Activated CD4-positive, alpha-beta T cell treated with anti-CD3 and anti-CD28 coated beads, Interleukin-2, amount 50 U/mL, for 24 hours (primary cell): ENCODE measurements at places on chromosomes 5 and 9.

DNA sequence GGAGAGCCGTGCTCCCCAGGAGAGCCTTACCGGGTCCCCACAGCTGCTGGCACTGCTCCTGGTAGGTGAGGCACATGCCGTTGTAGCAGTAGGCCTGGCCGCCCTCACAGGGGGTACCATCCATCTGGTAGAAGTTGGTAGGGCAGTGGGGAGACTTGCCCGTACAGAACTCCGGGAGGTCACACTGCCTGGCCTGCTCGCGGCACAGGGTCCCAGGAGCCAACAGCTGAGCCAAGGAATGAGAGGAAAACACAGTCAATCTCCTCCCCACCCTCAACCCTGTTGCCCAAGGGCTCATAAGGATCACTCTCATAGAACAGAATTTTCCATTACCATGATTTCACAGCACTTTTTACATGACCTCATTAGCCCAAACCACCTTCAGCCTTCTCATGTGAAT, 36.9 kb downstream of the NIPAL4 start:
- no peak for DNase-seq

GRCh38 chr9:14353222-14354056, 39.5 kb upstream of the NFIB start:
- peak; percentile 48 for DNase-seq

- DNase-seq = no peak
Observed at GRCh38 chr9:124781967-124782660, 5.2 kb downstream of the OLFML2A start.

DNA sequence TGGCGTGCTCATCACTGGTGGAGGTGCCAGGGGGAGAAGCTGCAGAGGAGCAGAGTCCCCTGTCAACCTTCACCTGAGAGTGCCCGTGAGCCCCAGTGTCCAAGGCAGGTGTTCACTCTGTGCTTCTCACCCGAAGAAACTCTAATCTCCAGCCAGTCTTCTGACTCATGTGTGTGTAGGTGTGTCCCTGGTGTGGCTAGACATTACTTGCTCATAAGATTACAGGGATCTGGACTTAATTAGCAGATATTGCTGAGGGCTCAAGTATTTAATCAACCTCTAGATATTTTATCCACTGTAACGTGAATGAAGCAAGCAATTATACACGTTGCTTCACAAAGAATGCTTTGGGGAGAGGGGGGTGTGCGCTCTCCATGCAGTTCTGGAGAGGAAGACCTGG, 72.5 kb downstream of the MED10 start:
- no peak for DNase-seq

- DNase-seq = no peak
Observed at GRCh38 chr9:6355728-6356127, 27.6 kb downstream of the TPD52L3 start.

GRCh38 chr5:32159328-32160072, 14.6 kb downstream of the GOLPH3 start:
- DNase-seq = no peak

DNA sequence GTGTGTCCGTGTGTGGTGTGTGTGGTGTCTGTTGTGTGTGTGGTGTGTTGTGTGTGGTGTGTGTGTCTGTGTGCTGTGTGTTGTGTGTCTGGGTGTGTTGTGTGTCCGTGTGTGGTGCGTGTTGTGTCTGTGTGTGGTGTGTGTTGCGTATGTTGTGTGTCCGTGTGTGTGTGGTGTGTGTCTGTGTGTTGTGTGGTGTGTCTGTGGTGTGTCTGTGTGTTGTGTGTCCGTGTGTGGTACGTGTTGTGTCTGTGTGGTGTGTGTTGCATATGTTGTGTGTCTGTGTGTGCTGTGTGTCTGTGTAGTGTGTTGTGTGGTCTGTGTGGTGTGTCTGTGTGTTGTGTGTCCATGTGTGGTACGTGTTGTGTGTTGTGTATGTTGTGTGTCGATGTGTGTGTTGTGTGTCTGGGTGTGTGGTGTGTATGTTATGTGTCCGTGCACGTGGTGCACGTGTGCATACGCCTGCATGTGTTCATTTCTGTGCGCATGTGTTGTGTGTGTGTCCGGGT, 72.3 kb downstream of the KCNT1 start:
- DNase-seq = no peak

DNA sequence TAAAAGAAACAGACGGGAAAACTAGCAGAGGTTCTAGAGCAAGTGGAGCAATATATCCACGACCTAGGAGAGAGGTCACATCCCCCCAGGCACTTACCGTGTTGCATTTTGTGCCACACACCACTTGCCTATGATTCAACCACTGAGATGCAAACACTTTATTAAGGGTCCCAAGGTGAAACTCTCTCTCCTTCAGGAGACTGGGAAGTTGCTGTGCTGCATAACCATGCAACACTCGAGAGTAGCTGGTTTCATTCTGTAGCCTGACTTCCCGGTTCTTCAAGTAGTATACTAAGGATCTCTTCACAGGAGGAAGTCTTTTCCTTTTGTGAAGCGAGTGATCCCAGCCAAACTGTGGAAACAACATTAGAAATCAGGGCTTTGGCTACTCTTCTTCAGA, 1.6 kb downstream of the DCAF12 start:
- DNase-seq = no peak

- DNase-seq = no peak
Observed at GRCh38 chr5:53059281-53059680, 50.3 kb downstream of the MOCS2 start.

GRCh38 chr9:134485653-134486052, 155.9 kb upstream of the COL5A1 start:
- no peak for DNase-seq

- DNase-seq = no peak
Observed at GRCh38 chr5:126234563-126235195, 188.5 kb upstream of the GRAMD2B start.

GRCh38 chr5:101473483-101473882, 570.4 kb upstream of the ST8SIA4 start:
- no peak for DNase-seq
